ENCODE measurements at places on chromosomes 7 and 10.

GRCh38 chr10:131872827-131873375 lies 27.9 kb upstream of the PPP2R2D start:
- DNase-seq = no peak

DNA sequence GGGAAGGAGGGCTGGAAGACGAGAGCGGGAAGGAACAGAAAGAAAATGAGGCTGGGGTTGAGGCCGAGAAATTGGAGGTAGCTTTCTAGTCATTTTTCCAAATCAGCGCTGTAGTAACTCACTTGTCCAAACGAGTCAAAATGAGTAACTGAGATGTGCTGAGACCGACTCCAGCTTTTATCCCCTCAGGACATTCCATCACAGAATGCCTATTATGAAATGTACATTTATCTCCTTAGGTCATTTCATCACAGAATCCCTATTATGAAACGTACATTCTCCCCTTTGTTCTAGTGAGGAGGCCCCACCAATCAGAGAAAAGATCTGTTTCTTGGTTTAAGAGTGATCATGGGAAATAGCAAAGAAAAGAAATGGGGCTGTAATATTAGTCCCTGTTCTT lies 55.7 kb upstream of the AMPH start:
- no peak for DNase-seq

DNA sequence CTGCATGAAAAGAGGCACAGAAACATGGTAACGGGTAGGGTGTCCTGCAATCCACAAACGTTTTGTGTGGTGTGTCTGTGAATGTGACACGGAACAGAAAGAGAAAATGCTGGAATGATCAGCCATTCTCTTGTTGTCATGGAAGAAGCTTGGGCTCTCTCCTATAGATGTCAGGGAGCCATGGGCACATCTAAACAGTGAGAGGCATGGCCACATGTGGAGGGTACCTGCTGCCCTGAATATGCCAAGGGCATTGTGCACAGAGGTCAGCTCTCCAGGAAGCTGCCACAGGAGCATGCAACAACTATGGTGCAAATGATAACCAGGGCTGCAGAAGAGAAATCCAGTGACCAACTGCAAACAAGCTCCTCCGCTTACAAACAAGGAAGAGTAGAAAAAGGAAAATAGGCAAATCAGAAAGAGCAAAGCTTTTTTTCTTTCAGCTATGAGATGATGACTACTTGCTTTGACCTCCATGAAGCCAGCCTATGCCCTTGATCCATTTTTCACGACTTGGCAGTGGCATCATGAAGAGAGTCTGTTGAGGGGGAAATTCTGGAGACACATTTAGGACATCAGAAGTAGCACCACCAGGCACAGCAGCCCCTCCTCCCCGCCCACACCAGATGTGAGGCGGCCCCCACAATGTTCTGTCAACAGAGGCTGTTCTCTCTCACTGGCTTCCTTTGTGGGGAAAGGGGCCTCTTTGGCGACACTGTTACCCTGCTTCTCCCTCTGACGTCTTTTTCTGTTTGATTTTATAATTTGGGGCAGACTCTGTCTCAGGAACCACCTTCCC lies 4.8 kb upstream of the PDE1C start:
- DNase-seq = no peak

- no peak for DNase-seq
Measured at GRCh38 chr10:92567952-92568600, 5.8 kb downstream of the IDE start.

Data from C1 segment of cervical spinal cord (tissue), 14 donors.